ENCODE measurements at places on chromosomes 5 and 9.

DNA sequence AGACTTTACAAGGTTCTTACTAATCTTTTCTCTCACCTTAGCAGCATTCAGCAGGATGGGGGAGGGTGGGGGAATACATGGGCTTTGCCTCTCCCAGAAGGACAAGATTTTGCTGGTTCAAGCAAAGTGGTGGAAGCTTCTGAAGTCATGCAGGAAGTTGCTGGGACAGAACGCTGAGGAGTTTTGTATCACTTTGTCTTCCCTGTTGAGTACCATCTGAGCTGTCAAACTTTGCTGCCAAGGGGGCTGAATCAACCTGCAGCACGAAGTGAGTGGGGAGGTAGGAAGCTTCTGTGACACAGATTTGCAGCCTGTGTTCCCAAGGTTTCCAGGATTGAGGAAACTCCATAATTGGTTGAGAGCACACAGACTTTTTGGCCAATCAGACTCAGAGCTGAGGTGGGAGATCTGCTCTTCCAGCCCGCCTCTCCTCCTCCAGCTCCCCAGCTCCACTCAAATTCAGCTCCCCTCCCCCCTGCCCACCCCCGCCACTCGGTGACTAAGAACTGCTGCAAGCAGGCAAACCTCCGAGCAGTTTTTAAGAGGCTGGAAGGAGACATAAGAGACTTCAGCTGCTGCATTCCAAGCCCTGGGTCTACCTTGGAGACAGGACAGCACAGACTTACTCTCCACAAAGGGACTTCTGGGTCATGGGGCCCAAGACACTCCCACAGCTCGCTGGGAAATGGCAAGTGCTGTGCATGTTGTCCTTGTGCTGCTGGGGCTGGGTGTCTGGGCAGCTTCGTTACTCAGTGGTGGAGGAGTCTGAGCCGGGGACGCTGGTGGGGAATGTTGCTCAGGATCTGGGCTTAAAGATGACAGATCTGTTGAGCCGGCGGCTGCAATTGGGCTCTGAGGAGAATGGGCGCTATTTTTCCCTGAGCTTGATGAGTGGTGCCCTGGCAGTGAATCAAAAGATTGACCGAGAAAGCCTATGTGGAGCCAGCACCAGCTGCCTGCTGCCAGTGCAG, at the start of gene PCDHGC5:
PCDHGC5 (plus strand) TSS at position 491 of the 971 bp plus-strand sequence; CDS start at position 651, 160 bp downstream.
- DNase-seq: no peak

- no peak for DNase-seq
Measured at GRCh38 chr9:12631866-12632265, 61.3 kb upstream of the TYRP1 start.

- no peak for DNase-seq
Measured at GRCh38 chr9:129988607-129989361, 54.2 kb downstream of the FNBP1 start.

DNA sequence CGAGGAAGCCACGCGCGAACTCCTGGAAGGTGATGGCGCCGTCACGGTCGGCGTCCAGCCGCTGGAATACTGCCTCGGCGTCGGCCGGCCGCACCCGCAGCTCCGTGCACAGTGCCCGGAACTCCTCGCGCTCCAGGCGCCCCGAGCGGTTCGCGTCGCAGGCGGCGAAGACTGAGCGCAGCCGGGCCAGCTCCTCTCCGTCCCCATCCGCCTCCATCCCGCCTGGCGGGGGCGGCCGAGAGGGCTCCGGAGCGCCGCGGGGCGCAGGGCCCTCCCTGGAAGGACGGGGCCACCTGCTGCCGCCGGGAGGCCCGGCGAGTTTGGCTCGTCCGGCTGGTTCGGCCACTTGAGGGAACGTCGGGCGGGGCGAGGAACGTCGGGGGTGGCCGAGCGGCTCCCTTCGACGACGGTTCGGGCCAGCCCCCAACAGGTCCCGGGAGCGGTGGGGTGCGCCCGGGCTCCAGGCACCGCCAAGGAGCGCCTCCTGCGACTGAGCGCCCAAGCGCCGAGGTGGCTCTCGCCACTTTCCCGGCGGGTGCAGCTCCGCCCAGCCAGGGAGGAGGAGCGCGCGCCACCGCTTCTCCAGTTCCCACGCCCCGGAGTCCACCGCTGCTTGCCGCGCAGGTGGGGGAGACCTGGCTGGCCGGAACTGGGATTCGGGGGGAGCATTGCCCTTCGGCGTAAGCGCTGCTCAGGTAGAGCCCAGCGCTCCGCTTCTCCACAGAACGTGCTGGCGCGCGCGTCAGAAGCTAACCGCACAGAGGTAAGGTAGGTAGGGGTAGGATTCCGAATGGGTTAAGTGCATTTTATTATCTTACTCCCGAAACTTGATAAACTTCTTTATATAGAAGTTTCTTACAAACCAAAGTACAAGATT, at the start of gene RASEF:
RASEF (minus strand) TSS at position 492 of the 877 bp plus-strand sequence; CDS start at position 217, 275 bp downstream.
- DNase-seq: peak; percentile 34

DNA sequence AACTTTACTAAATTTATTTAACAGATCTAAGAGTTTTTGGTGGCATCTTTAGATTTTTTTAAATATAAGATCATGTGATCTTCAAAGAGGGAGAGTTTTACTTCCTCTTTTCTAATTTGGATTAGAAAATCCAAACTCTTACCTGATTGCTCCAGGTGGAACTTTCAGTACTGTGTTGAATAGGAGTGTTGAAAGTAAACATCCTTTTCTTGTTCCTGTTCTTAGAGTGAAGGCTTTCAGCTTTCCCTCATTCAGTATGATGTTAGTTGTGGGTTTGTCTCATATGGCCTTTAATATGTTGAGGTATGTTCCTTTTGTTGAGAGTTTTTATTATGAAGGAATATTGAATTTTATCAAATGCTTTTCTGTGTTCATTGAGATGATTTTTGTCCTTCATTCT, 650.0 kb upstream of the SGCD start:
- DNase-seq: no peak
